T-helper 2 cell (primary cell): ENCODE measurements at places on chromosomes 16 and 17.

DNA sequence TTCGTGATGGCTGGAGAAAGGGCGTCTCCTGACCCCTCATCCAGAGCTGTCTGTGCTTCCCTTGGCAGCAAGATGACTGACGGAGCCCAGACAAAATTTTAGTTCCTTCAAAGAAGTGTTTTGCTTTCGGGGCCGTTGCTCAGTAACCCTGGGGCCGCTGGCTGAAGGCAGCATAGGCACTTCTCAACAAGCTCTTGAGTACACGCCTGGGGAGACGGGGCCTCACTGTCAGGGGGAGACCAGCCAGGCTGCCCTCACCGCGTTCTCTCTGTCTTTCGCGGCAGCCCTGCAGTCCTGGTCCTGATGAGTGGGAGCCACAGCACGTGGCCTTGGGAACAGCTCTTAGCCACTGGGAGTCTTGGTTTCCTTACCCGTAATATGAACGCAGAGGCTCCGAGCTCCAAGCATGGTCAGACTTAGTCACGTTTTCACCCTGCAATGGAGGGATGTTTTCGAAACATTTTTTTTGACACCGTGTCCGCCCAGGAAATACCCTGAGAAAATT, 86.0 kb downstream of the IRF8 start:
- DNase-seq: no peak

DNA sequence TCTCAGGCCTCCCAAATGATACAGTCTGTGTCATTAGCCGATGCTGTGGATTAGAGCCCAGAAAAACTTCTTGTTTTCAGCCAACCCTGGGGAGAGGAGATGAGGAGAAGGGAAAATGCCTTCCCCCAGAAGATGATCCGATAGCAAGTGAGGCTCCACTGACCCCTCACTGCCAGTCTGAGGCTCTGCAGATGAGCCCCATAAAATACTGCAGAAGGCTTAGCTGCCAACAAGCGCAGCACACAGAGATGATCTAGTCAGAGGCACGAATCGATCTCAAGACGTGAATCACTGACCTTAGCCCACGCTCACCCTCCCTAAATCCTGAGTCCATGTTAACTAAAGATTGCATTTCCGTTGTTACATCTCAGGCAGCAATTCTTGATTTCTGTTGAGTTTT, 31.5 kb downstream of the SALL1 start:
- no peak for DNase-seq

DNA sequence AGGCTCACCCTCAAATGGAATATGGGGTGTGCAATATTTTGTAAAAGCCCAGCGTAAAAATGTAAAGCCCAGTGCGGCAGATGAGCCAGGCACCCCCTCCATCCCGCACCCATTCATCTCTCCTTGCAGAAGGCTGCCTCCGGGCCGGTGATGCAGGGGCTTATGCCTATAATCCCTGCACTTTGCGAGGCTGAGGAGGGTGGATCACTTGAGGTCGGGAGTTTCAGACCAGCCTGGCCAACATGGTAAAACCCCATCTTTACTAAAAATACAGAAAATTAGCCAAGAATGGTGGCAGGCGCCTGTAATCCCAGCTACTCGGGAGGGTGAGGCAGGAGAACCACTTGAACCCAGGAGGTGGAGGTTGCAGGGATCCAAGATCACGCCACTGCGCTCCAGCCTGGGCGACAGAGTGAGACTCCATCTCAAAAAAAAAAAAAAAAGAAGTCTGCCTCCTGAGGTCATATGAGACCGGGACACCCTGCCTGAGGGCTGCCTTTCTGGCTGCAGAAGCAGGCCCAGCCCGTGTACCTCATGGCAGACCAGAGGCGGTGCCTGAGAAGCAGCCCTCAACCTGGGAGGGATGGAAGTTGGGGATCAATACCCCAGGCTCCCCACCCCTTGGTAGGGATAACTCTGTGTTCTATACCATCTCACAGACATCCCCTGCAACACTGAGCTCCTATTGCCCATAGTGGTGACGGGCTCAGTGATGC, 17.5 kb upstream of the ATP2C2 start:
- DNase-seq: no peak

GRCh38 chr17:31521632-31522283, 130.3 kb downstream of the RAB11FIP4 start:
- DNase-seq: no peak

GRCh38 chr16:73739049-73739769, 557.4 kb upstream of the PSMD7 start:
- no peak for DNase-seq

DNA sequence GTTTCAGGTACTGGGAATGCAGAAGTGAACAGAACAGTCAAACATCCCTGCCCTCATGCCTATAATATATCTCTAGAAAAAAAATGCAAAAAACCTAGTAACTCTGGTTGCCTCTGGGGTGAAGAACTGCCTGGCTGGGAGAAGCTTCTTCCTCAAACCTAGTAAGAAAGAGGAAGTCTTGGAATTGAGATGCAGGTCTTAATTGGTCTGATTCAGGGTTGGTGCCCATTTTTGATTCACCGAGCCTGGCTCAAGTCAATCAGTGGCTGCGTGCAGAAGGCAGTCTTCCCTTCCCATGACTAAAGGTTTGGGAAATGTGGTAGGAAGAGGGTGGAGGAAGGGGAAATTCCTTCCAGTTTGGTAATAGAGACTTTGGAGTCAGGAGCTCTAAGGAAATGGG, 22.4 kb downstream of the CDRT15 start:
- no peak for DNase-seq

DNA sequence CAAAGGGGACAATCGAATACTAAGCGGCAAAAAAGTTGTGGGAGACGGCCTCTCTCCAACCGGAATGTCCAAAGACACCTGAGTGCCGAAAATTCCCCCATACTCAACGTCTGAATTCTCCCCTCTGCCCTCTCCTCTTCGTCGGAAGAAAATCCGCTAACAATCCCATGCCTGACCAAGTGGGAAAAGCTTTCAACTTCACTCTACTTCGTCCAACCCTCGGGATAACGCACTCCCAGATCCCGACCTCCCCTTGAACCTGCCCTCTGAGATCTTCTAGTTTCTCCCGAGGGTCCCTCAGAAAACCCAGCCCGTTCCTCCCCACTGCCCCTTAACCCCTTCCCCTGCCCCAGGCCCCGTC, 961 bp downstream of the AMFR start:
- DNase-seq: no peak

- no peak for DNase-seq
These were observed 3.7 kb upstream of the CACNA1G start for GRCh38 chr17:50556803-50557202.

- no peak for DNase-seq
These were observed 55.2 kb upstream of the MRTFB start for GRCh38 chr16:14015948-14016347.

- no peak for DNase-seq
These were observed 576.0 kb upstream of the HSBP1 start for GRCh38 chr16:83231729-83232128.

DNA sequence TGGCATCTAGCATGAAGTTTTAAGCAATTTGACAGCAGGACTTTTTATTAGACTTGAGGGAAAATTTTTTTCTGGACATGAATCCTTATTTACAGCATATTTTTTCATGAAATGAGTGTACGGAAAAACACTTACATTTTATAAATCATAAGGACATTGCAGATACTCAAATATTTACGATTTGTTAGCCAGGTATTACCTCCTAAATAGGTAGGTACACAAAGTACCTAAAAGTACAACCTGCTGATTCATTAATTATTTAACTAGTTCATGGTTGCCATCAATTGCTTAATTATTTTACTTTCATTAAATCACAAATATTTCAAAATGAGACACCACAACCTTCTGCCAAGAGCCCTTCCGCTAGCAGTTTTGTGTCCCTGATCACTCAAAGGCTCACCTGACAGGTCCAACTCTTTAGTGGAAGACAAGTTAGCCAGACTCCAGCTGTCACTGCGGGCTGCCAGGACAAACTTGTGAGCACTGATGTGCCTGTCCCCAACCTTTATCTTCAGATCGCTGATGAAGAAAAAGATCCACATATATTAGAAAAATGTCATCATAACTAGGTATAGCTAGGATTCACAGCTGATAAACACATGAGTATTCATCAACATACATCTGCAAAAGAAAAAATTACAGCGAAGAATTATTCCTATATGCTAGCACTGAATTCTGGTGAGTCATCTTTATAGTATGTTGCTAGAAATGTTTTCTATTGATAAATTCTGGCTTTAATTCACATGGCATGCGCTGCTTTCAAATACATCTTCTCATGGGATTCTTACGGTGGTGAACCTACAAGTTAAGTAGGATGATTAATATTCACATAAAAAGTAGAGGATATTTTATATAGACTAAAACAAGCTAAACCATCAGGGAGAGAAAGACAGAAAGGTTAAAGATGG, 28.2 kb downstream of the ANKFY1 start:
- DNase-seq: no peak

GRCh38 chr17:11302401-11303186, 61.6 kb downstream of the SHISA6 start:
- DNase-seq: no peak

DNA sequence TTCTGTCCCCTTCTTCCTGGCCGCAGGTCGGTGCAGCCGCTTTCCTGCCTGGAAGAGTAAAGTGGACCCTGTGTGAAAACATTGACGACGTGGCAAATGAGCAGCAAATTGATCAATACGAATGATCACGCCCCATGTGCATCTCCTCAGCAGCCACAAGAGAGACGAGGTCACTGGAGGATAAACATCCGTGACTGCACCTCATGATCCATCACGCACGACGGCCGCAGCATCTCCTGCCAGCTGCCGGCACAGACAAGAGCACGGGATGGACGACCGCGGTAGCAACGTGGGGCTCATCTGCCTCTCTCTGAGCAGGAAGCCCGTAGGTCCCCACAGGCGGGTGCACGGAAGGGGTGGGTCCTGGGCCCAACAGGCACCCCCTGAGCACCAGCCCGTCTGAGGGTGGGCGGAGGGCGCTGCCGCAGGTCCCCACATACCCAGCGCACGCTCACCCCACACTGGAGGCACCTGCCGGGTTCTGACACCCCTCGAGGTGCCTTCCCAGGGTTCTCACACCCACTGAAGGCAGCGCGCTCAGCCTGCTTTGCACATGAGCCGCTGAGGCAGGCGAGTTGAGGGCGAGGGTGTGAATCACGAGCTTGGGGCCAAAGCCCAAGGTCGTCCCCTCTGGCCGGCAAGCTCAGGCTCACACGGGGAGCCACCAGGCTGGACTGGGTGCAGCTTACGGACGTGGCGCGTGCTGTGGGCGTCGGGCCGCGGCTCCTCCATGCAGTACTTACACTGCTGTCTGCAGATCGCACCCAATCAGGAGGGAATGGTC, 12.3 kb upstream of the CDH15 start:
- DNase-seq: no peak

DNA sequence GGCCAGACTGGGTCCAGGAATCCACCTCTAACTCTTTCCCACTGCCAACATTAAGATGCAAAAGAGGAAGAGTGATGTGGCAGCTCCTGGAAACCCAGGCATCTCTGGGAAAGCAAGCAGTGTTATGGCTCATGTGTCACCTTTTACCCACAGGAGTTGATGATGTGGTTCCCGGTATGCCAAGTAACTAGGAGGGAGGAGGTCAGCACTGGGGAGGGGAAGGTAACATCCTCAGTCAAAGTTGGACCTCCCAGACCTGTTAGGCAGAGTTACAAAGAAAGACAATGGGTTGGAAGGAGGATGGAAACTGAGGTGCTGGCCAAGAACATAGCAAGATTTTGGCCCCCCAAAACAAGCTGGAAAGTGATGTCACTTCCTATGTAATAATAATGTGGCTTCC, 11.4 kb downstream of the KRABD2 start:
- DNase-seq: no peak

DNA sequence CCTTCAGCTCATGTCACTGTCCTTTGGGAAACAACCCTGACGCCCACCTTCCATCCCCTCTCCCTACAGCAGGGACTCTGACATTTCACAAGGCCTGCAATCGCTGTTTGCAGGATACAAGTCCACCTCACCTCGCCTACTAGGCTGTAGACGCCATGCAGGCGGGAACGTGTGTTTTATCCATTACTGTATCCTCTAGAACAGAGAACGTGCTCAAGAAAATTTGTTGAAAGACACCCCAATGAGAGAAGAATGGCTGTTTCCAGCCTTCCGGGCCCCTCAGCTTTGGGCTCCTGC, 1.5 kb upstream of the TTYH2 start:
- DNase-seq: no peak

DNA sequence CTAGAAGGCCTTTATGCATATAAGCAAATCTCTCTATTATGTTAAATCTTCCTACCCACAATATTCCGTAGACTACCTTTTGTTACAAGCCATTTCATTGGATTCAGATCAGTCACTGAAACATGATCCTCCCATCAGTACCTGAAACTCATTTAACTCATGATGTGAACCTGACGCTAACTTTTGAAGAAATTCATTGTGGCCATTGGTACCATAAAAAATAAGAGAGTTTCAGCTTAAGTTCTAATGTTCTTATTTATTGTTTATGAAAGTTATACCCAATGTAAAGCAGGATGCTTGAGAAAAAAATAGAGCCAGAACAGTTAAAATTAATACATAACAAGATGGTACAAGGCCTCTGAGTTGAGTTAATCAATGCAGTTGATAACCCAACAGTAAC, 439.6 kb downstream of the KCNJ2 start:
- no peak for DNase-seq

- DNase-seq: no peak
These were observed 26.9 kb upstream of the FAM20A start for GRCh38 chr17:68627956-68628575.

- no peak for DNase-seq
These were observed 791 bp upstream of the C17orf75 start for GRCh38 chr17:32342603-32343325.

DNA sequence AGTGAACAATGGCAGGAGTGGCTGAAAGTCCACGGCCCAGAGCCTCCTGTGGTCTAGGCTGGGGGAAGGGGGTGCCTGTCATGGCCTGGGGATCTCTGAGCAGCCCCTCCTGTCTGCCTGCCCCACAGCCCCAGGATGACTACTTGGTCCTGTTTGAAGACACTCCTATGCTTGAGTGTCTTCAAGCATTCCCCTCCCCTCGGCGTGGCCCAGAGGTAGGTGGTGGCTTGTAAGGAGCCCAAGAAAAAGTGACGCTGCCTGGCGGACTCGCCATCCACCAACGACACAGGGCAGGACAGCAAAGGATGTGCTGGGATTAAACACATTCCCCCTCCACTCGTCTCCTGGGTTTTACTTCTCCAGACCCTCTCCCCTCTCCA, 5.7 kb downstream of the SULT1A1 start:
- no peak for DNase-seq
